CD4-positive, alpha-beta T cell treated with Interleukin-4 for 4 hours (primary cell): ENCODE measurements at places on chromosomes 16 and 17.

DNA sequence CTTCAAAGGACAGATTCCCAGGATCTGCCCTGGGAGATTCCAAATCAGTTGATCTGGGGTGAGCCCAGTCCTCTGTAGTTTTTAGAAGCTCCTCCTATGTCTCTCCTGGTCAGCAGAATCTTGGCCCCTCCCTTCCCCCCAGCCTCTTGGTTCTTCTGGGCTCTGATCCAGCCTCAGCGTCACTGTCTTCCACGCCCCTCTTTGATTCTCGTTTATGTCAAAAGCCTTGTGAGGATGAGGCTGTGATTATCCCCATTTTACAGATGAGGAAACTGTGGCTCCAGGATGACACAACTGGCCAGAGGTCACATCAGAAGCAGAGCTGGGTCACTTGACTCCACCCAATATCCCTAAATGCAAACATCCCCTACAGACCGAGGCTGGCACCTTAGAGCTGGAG lies 840 bp upstream of the CDH5 start:
- no peak for DNase-seq

DNA sequence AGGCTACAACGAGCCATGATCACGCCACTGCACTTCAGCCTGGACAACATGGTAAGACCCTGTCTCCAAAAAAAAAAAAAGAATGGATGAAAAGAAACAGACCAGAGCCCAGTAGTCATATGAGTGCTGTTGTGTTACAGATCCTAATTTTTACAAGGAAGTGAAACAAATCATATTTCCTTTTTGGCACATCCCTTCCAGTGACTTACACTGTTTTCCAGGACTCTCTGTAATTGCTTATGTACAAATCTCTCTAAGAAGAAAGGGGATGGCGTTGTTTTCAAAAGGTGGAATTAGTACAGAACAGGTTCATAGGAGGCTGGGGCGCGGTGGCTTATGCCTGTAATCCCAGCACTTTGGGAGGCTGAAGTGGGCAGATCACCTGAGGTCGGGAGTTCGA lies 19.8 kb upstream of the ZNF594 start:
- DNase-seq, result no peak

DNA sequence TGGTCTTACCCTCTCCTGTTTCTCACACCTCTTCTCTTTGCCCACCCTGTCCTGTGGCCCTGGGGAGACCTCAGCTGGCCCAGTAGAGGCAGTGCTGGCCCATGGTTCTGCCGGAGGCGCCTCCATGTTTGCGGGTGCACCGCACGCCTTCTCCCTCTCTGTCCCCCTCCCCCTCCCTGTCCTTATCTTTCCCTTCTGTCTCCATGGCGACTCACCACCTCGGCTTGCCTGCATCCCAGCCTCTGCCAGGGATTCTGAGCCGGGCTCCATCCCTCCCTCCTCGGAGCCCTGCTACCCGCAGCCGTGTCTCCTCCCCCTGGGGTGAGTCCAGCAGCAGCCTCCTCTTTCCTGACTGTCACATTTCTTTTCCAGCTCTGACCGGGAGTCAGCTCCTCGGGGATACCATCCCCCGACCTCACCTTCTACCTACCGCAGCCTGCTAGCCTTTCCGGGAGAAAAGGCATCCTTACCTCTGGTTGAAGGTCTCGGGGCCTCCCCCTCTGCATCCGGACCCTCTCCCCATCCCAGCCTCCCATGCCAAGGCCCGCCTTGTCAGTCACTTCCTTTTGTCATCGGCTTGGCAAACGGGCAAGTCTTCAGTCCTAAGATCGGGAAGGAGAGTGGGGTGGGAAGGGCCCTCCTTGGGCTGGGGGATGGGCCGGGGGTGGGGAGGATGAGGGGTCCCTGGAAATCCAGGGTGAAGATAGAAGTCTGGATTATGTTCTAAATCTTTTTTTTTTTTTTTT lies at the start of gene RNF112:
Gene RNF112 (plus strand): TSS at position 358 of the 746 bp plus-strand sequence. CDS start 177 bp downstream, at position 535.
- no peak for DNase-seq

- no peak for DNase-seq
Observed at GRCh38 chr16:4709481-4709880, 16.1 kb downstream of the NUDT16L1 start.
